ENCODE measurements at places on chromosomes 4 and X.

DNA sequence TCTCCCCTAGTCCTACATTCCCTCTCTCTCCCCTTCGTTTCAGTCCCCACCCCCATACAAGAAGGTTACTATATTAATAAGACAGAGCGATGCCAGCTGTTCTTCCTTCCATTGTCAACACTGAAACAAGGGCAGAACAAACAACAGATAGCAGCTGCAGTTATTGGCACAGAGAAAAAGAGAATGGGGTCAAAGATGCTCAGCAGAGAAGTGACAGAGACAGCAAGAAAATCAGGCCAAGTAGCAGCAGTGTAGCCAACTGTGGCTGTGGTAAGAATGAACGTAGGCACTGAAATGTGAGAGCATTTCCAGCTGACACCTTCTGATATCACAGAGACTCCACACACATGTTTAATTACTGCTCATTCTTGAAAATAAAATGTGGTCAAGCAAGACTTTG is 641.8 kb downstream of the FSTL5 start:
- no peak for DNase-seq

GRCh38 chrX:24466025-24466424 is 939 bp downstream of the PDK3 start:
- no peak for DNase-seq

DNA sequence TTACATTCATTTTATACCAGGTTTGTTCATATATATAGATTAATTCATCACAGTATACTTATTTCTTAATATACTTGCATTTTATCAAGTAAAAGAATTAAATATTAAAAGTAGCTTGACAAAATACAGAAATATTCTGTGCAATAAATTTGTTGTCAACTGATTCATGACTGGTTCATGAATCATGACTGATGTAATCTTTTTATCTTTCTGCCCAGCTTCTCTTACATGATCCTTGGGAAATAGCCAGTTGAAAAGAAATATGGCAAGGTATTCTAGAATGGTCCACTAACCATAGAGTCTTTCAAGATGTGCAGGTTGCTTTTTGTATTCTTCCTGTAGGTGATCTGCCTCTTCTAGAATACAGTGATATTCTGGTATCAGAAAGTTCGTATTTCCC is 4.2 kb upstream of the CCNA2 start:
- DNase-seq, result no peak

- DNase-seq, result no peak
Observed at GRCh38 chrX:18871970-18872369, 111.9 kb downstream of the PHKA2 start.

DNA sequence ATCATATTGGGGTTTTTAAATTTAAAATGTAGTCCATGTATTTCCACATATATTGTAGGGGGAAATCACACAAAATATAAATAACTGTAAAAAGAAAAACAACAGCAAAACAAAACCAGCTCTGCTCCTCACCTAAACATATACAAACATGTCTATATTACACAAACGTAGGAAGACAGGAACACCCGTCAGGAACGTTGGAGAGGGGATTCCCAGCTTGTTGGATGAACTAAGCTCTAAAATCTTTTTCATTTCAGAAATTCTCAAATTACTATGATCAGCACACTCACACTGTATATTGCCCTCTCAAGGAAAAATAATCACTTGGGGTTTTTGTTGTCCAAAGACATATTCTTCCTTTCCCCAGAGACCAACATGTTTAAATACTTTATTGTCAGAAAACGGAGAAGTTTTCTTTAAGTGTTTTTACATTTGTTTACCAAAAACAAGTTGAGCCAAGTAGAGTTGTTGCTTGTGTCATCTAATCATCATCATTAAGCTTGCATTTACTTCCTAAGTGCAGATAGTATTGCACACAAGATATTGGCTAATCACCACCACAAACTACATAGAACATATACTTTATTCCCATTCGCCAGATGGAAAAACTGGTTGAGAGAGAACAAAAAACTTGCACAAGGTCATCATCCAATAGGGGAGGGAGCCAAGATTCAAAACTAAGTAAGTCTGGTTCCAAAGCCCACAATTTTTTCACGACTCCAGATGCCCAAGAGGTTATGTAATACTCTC is 2.4 kb upstream of the TLR10 start:
- DNase-seq, result no peak

DNA sequence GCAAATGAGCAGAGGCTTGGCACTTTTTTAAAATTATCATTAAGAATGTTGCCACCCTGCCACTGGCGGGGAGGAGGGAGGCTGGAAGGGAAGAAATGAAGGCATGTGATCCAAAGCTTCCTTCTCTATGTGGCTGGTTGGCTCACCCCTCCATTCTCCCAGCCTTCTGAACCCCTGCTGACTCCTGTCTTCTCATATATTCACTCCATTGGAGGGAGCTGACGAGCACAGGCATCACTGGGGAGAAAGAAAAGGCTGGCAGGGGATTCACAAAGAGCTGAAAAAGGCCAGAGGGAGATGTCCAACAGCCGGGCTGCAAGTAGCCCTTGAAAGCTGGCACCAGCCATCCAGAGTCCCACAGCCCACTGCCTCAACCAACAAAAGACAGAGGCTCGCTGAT is 495.6 kb downstream of the BCOR start:
- DNase-seq, result no peak

DNA sequence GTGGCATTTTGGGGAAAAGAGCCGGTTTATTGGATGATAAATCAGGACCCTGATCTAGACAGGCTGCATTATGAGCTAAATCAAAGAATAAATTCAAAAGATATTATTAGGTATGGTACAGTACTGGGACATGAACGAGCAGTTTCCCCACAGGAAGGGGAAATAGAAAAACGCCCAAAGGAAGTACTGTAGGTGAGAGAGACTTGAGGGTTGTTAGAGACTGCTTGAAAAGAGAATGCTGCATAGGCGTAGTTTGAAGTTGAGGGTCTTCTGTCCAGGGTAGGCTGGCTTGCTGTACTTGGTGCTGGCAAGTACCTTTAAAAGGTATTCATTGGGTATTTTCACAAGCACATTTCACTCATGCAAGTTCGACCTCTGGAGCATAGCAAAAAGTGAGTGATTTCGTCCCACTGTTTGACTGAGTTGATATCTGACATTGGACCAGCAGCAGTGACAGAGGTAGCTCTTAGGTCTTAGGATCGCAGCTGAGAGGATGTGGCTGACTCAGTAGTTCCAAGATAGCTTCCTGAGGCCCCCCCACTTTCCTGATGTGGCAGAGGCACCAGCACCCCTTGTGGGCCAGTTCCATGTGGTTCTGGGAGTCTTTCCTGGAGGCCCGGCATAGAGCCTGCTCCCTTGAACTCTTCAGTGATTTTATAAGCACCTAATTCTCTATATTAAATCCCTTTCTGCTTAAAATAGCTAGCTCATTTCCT is 64.3 kb downstream of the TMEM131L start:
- no peak for DNase-seq

DNA sequence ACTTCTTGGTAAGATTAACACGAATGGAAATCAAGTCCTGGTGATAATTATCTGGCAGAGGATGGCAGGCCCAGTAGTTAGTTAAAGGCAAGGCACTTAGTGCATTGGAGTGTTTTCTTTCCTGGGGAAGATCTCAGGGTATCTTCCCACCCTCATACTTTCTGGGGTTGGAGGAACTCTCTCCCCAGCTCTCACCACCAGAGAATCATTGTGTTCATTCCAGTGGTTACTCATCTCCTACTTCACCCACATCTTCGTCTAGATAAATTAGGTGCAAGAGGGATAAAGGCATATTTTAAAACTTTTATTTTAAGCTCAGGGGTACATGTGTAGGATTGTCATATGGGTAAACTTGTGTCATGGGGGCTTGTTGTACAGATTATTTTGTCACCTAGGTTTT is 67.5 kb upstream of the SH3RF1 start:
- no peak for DNase-seq

- DNase-seq, result no peak
Observed at GRCh38 chr4:25449688-25450087, 72.6 kb downstream of the ANAPC4 start.

DNA sequence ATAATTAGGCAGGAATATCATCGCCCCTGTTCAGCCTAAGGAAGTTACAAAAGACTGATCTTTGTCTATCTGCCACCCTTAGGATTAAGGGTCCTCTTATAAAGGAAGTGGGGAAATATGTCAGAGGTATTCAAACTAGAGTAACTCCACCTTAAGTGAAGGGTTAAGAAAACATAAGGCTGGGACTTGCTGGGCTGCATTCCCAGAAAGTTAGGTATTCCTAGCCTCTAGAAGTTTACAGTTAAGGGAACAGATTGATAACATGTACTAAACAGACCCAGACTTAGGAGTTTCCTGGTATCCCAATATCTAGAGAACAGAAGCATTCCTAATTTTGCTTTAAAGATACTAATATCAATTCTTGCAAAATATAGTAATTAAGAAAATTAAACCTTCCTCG is 6.0 kb downstream of the CXCL2 start:
- DNase-seq, result no peak

- DNase-seq, result peak; percentile 52
Observed at GRCh38 chrX:108699368-108699767, 37.0 kb downstream of the IRS4 start.

- DNase-seq, result no peak
Observed at GRCh38 chr4:169377367-169377766, 106.6 kb upstream of the SH3RF1 start.

DNA sequence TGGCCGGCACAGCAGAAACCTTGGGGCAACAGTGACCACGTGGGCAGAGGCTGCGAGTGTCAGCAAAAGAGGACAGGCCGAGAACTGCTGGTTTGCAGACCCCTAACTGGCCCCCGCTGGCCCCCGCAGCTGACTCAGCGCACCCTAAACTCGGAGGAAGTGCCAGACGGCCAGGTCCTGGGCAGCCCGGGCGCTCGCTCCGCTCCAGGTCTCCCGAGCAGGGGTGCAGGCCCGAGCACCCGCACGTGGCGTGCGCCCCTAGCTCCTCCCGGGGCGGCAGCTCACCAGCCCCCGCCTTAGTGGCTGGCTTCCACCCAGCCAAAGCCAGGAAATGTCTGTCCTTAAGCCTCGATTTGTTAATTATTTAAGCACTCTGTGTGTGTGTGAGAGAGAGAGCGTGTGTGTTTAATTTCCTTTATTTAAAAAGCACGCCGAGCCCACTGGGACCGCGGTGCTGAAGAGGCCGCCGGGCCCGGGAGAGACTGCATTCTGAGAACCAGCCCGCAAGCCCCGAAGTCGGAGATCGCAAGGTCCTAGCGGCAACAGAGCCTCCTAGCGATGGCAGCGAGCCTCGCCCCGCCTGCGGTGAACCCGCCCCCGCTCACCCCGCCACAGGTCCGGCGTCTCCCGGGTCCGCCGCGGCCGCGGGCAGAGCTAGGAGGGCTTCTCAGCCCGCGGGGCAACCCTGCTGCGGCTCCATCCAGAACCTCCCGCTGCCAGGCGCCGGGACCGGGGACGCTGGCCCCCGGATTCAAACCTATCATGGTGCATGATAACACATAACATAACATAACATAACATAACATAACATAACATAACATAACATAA is 45.9 kb upstream of the CDKN2AIP start:
- peak; percentile 71 for DNase-seq

- no peak for DNase-seq
Observed at GRCh38 chr4:81516241-81516640, 44.5 kb upstream of the RASGEF1B start.

GRCh38 chrX:113512700-113513395 is 672.2 kb upstream of the AMOT start:
- no peak for DNase-seq

DNA sequence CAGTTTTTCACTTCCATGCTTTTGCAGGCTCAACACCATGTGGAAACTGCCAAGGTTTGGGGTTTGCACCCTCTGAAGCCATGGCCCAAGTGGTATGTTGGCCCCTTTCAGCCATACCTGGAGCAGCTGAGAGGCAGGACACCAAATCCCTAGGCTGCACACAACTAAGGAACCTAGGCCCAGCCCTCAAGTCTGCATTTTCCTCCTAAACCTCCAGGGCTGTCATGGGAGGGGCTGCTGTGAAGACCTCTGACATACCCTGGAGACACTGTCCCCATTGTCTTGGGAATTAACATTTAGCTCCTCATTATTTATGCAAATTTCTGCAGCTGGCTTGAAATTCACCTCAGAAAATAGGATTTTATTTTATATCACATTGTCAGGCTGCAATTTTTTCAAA is 856.1 kb downstream of the TECRL start:
- no peak for DNase-seq

DNA sequence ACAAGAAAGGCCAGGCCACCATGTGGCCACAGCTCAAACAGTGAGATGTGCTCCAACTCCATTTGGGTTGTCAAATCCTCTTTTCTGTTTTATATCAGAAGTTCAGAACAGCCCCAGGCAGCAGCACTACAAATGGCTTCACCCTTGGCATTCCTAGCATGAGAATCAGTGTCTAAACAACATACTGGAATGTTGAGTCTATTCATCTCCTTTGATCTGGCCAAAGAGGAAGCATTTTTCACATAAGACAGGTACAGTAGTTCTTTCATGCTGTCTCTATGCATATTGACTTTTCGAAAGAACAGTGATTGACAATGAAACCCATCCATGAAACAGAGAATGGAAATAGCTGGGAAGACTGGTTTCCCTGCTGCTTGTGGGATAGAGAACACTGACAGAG is 289.5 kb downstream of the USP46 start:
- DNase-seq, result no peak

- DNase-seq, result no peak
Observed at GRCh38 chr4:149108626-149109025, 666.4 kb upstream of the NR3C2 start.

DNA sequence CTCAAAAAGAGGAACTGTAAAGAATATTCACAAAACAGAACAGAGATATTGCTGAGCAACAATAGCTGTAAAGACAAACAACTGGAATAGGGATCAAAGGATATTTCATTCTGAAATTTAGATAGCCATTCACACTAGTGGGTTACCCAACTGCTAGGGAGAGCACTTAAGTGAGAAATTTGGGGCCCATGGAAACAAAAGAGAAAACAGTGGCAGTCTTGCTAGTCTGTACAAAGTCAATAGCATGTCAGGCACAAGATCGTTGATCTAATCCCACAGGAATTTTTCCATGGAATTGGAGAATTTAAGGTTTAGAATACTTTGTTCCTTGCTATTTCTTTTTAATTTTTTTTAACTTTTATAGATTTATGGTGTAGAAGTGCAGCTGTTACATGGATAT is 467.0 kb downstream of the PCDH18 start:
- no peak for DNase-seq

DNA sequence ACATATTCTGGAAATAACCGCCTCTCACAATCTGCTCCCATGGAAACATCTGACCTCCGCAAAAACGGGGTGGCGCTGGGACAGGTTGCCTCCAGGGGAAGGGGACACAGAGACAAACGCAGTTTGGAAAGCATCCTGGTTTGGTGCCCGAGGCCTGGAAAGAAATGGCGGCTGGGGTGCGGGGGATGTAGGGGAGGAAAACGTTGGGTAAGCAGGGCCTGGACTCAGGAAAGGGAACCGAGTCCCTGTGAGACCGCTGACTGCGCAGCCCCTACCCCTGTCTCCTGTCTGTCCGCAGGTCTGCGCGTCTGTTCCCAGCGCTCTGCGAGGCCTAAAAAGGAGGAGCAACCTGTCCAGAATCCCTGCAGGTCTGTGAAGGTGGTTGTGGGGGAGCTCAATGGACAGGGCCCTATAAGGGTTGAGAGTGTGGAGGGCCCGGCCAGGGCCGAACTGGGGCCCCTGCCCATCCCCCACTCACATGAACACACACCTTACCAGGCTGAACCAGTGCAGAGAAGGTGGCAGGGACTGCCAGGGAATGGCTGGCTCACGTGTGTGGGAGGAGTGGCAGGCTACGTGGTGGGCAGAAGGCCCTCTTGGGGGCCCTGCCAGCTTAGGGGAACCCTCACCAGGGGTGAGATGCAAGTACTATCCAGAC is 672 bp downstream of the TCEAL3 start:
- DNase-seq, result no peak

GRCh38 chr4:23500894-23501449 is 388.9 kb downstream of the PPARGC1A start:
- DNase-seq, result no peak
